Activated T-cell treated with anti-CD3 and anti-CD28 coated beads, Interleukin-2, amount 50 U/mL, for 48 hours (primary cell): ENCODE measurements at places on chromosomes 6 and 20.

DNA sequence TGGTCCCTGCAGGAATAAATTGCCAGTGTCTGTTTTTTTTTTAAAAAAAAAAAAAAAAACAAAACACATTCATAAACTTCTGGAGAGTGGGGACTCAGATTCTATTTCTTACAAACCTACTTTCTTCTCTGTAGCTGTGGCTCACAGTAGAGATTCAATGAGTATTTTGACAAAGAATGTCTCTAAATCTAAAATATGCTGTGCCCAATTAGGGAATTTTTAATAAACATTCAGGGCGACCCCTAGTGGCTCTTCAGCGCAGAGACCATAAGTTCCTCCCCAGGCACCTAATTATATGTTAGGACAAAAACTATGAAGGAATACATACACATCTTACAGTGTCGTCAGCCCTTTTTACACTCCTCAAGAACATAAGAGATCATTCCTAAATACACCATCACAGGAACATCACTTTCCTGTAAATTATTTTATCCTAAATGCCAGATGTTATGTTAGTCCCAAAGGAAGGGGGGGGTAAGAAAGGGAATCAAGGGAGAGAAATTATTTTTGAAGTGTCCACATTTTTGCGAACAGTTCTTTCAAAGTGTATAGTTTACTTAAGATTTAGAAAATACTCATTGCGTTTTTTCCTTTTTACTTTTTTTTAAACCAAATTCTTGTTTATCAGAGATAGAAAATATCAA lies 21.8 kb upstream of the NAA20 start:
- no peak for DNase-seq

GRCh38 chr6:89660981-89661380 lies 22.4 kb upstream of the LYRM2 start:
- no peak for DNase-seq

GRCh38 chr6:43368259-43369160 lies 937 bp downstream of the ZNF318 start:
- DNase-seq = peak; percentile 44

DNA sequence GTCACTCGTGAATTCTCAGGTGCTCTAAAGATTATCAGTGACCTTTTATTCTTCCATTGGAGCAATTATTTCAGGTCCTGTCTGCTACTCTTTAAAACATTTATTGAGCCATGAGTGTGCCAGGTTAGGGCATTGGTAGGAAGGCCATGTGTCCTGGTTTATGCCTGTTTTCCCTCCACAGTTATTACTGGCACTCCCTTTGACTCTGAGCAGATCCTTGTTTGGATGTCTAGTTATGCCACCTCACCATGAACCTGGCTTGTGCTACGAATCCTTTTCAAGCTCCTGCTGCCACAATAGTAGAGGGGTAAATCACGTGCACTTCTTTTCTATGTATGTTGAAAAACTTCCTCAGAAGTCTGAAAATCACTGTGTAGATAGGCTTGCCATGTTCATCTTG lies 27.4 kb downstream of the CRYBG1 start:
- no peak for DNase-seq

DNA sequence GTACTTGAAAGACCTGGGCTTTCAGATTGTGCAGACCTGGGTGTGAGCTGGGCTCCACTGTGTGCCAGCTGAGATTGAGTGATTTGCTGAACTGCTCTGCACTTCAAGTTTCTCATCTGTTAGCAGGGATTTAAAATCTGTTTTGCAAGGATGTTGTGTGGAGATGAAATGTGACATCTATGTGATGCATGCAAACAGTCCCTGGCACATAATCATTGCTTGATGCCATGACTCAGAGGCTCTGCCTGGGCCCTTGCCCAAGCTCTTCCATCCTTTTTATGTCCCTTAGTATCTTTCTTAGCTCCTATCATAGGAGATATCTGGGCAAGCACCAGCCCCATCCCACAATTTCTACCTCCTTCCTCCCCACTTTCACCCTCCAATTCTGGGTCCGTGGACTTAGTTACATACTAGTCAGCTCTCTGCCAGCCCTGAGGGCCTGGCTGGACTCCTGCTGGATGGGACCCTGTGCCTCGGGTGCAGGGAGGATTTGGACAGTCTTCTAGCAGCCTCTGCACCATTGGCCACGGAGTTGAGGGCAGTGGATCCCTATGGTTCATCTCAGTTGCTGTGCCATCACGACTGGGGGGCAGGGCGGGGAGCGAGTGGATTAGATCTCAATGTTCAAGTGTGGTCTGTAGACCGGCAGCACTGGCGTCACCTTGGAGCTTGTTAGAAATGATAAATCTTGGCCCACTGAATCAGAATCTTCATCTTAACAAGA lies 103.6 kb downstream of the MAP3K7 start:
- no peak for DNase-seq

DNA sequence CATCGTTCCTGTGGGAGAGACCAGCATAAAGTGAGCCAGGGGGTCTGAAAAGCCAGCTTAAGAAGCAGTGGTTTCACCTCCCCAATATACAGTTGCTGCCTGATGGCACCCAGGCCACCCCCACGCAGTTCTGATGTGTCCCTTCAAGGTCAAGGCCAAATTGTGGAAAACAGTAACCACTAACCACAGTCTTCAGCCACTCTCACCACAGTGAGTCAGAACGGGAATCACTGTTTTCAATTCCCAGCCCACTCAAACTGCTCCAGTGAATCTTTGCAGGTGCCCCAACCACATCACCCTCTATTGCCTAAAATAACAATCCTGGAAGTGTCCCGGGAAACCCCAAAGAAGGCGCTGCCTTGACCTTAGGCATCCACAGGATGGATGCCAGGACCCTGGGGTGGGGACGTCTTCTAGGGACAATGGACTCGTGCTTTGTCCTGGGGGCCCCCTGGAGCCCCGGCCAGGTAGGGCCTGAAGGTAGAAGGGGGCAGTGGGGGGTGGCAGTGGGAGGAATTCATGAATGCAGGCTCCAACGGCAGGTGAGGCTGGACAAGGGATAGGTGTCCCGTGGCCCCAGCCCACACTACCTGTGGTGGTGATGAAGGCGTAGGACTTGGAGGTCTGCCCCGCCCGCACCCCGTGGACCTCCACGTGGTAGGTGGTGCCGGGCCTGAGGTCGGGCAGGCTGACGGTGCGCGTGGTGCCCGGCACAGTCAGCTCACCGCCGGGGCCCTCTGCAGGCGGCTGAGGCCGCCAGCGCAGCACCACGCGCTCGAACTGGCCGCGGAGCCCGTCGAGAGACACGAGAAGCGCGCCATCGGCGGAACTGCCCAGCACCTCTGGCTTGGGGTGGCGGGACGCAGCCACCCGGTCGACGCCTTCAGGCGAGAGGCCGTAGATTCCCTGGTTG lies 22.2 kb downstream of the TNXB start:
- DNase-seq = peak; percentile 66
